Activated T-cell treated with anti-CD3 and anti-CD28 coated beads, Interleukin-2, amount 50 U/mL, for 72 hours (primary cell): ENCODE measurements at places on chromosomes 16 and 17. TPM values are rescaled to one million over a fixed set of nuclear protein-coding genes. Genes with fewer than 3 reads are reported as not detected.

DNA sequence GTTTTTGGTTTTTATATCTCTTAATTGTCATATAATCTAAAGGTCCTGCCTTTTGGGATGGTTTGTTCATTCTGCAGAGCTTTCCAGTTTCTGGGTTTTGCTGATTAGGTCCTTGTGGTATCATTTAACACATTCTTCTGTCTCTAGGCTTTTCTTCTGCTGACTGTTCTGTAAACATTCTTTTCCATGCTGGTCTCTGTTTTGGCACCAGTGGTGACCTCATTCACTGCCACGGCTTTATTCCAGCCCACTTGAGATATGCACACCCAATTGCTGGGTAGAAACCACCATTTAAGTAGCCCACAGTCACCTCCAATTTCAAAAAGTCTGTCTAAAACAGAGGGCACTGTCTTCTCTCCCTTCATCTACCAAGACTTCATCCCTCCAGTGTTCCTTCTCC, 31.1 kb upstream of the COX10 start:
- no peak for DNase-seq
- peaks cover 12% of the 10 kb centered on the region for H3K36me3 ChIP-seq
- H3K4me3 ChIP-seq: no peak overlapping the region
- H3K4me1 ChIP-seq: peaks cover 23% of the 10 kb centered on the region
- H3K27ac ChIP-seq: no peak overlapping the region

DNA sequence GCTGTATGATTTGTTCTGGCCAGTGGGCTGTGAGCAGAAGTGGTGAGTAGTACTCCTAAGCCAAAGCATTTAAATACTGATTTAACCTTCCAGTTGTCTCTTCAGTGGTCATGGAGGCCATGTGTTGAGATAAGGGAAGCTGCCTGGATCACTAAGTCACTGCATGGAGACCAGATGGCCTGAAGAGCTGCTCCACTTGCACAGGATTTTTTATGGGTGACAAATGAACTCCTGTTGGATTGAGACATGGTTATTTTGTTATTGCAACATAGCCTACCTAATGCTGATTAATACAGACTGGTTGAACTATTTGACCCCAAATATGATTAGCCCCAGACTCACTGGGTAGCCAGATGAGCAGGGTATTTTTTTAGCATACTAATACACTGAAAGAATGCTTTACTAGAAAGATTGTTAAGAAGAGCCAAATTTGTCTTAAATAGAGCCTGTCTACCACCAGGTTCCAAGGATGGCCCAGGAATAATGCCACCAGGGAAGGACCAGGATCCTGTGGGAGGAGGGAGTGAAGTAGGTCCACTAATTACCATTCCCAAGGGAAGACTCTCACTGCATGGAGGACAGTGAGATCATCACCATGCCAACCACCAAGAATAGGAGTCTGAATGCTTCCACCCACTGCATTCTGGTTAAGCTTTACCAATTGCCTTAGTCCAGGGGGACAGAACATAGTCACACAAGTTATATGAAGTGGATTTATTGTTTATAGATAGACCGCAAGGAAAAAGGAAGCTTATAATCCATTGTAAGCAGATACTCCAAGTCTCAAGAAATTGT, 187.4 kb upstream of the IRX6 start:
- no peaks in the 10 kb centered on the region for H3K36me3 ChIP-seq
- H3K4me1 ChIP-seq: no peaks in the 10 kb centered on the region
- H3K4me3 ChIP-seq: no peak overlapping the region
- H3K27me3 ChIP-seq: no peaks in the 10 kb centered on the region

GRCh38 chr17:56577190-56577842, 16.2 kb upstream of the NOG start:
- no peak overlapping the region for H3K4me3 ChIP-seq
- H3K27ac ChIP-seq: no peak overlapping the region

Gene HOXB2
- 18.1 TPM for total RNA-seq

GRCh38 chr16:19094542-19095365, 19.0 kb upstream of the ITPRIPL2 start:
- peaks cover 11% of the 10 kb centered on the region for H3K4me1 ChIP-seq
- no peak for DNase-seq
- H3K4me3 ChIP-seq: no peak overlapping the region
- no peaks in the 10 kb centered on the region for H3K27me3 ChIP-seq
- peaks cover 14% of the 10 kb centered on the region for H3K36me3 ChIP-seq

GRCh38 chr17:81341516-81342268, 46.6 kb upstream of the SLC38A10 start:
- peaks cover 7% of the 10 kb centered on the region for H3K4me1 ChIP-seq
- H3K27me3 ChIP-seq: peaks cover 41% of the 10 kb centered on the region
- H3K27ac ChIP-seq: no peak overlapping the region

DNA sequence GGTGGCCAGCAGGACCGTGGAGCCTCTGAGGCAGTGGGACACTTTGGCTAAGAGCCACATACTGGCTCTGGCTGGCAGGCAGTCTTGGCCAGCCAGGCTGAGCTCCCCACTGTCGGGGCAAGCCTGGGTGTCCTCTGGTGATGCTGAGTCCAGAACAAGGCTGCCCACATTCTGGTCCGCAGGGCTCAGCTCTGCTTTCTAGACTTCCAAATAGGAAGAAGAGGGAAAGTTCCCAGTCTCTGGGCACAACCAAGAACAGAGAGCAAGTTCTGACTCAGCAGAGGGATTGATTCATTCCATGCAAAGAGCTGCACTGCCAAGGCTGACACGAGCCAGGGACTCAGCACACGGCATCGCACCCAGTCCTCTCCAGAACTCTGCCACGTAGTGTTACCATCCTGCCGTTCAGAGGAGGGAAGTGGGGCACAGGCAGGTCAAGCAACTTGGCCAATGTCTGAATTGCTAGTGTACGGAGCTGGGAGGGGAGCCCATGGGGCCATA, 58.9 kb downstream of the NOS2 start:
- H3K4me3 ChIP-seq: no peak overlapping the region
- H3K36me3 ChIP-seq: no peaks in the 10 kb centered on the region
- H3K27ac ChIP-seq: no peak overlapping the region
- DNase-seq: no peak
- no peaks in the 10 kb centered on the region for H3K27me3 ChIP-seq

DNA sequence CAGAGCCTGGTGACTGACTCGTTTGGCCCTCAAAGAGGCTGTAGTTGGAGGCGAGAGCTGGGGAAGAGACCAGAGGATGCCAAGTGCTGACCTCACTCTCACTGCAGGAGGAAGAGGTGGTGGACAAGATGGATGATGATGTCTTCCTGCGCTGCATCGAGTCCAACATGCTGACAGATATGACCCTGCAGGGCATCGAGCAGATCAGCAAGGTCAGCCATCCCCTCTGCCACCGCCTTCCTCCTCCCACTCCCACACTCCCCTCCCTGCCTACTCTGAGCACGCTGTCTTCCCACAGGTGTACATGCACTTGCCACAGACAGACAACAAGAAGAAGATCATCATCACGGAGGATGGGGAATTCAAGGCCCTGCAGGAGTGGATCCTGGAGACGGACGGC, 26.9 kb downstream of the POLR2A start:
- no peak for DNase-seq
- peaks cover 12% of the 10 kb centered on the region for H3K36me3 ChIP-seq
- no peaks in the 10 kb centered on the region for H3K4me1 ChIP-seq
- no peak overlapping the region for H3K4me3 ChIP-seq
- no peaks in the 10 kb centered on the region for H3K27me3 ChIP-seq

Gene CCL2
- 1.2 TPM for total RNA-seq

Gene KCNJ2
- total RNA-seq: not detected

Gene C16orf96
- 0.55 TPM for total RNA-seq

DNA sequence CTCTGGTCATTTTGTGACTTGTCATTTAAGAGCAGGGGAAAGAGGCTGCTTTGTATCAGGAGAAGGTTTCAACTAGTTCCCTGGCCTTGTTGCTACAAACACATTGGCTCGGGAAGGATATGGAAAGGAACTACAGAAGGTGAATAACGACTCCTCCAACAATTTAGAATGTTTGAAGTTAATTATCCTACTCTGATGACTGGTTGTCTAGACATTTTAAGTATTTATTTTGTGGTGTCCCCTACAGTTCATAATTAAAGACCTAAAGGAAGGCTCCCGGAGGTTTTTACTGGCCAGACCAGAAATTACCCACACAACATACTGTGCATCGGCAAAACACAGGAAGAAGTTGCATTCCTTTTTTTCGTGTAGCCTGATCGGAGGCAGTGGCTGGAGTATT, 515.8 kb upstream of the SALL1 start:
- no peak overlapping the region for H3K4me3 ChIP-seq
- H3K4me1 ChIP-seq: no peaks in the 10 kb centered on the region
- no peaks in the 10 kb centered on the region for H3K36me3 ChIP-seq
- no peak overlapping the region for H3K27ac ChIP-seq
- no peak for DNase-seq

GRCh38 chr16:66364117-66364958, 2.2 kb upstream of the CDH5 start:
- no peak overlapping the region for H3K4me3 ChIP-seq
- H3K4me1 ChIP-seq: no peaks in the 10 kb centered on the region
- peaks cover 49% of the 10 kb centered on the region for H3K27me3 ChIP-seq
- H3K36me3 ChIP-seq: no peaks in the 10 kb centered on the region

GRCh38 chr17:75511610-75512575, 3.4 kb downstream of the CASKIN2 start:
- H3K27me3 ChIP-seq: no peaks in the 10 kb centered on the region
- H3K27ac ChIP-seq: no peak overlapping the region
- no peak for DNase-seq
- H3K36me3 ChIP-seq: no peaks in the 10 kb centered on the region

GRCh38 chr16:88561485-88562359, 8.5 kb upstream of the ZC3H18 start:
- no peaks in the 10 kb centered on the region for H3K36me3 ChIP-seq
- H3K27ac ChIP-seq: no peak overlapping the region

Gene HAGH
- 53.5 TPM for total RNA-seq

DNA sequence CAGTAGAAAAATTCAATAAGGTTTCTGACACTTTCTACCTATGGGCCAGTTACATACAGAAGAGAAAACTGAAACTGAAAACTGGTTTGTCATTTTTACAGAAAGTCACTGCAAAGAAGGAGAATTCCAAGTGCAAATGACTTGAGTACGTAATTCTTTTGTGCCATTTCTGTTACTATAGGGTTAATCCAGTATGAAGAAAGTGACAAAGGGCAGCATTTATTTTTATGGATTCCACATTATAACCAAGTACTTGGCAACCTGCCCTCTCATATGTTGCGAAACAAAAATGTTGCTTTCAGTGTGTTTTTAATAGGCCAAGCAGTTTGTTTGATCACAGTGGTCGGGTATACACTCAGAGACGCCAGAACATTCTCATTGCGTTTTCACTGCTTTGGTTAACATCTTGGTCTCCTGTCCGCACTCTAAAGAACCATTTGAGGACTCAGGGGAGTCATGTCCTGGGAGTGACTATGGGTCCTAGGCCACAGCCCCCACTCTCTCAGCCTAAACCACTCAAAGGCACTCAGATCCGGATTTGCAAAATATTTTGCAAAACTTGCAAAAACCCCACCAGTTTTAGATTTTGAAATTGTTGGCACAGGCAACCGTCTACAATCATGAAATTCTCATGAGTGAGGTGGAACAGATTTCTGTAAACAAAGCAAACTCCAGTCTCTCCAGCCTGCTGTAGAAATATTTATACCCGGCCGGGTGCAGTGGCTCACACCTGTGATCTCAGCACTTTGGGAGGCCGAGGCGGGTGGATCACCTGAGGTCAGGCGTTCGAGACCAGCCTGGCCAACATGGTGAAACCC, 15.4 kb upstream of the HELZ start:
- H3K27ac ChIP-seq: no peak overlapping the region
- no peak for DNase-seq

- no peaks in the 10 kb centered on the region for H3K36me3 ChIP-seq
- H3K27me3 ChIP-seq: no peaks in the 10 kb centered on the region
- no peak for DNase-seq
- no peaks in the 10 kb centered on the region for H3K4me1 ChIP-seq
- no peak overlapping the region for H3K27ac ChIP-seq
Measured at GRCh38 chr17:80023481-80024205, 12.0 kb downstream of the TBC1D16 start.

GRCh38 chr17:78253946-78254672, 22.7 kb downstream of the TMEM235 start:
- H3K4me1 ChIP-seq: peaks cover 70% of the 10 kb centered on the region
- DNase-seq: peak; percentile 89
- H3K27me3 ChIP-seq: no peaks in the 10 kb centered on the region
- peak overlapping the region; percentile 67 for H3K4me3 ChIP-seq
- no peaks in the 10 kb centered on the region for H3K36me3 ChIP-seq
- peak overlapping the region; percentile 48 for H3K27ac ChIP-seq

Gene CES3
- 11.5 TPM for total RNA-seq

Gene CES1
- total RNA-seq: not detected

Gene KRTAP4-9
- not detected for total RNA-seq

DNA sequence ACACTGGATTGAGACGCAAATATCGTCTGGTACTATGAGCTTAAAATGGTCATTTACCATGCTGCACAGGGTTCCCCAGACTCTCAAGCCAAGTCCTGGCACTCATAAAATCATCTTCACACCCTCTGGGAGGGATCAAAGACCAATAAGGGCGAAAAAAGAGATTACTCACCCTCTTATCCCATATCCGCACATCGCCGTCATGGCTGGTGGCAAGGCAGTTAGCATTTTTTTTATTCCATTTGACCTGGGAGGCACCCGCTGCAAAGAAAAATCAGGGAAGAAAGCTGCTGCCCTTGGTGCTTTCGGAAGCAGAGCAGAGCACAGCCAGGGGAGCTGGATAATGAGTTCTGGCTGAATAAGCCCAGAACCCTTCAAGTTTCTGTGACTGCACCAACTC, 42.4 kb downstream of the WDR59 start:
- no peaks in the 10 kb centered on the region for H3K4me1 ChIP-seq
- H3K36me3 ChIP-seq: peaks cover 11% of the 10 kb centered on the region
- no peak overlapping the region for H3K4me3 ChIP-seq
- no peak overlapping the region for H3K27ac ChIP-seq
- no peak for DNase-seq
- no peaks in the 10 kb centered on the region for H3K27me3 ChIP-seq

Gene SOCS1
- 93.7 TPM for total RNA-seq

DNA sequence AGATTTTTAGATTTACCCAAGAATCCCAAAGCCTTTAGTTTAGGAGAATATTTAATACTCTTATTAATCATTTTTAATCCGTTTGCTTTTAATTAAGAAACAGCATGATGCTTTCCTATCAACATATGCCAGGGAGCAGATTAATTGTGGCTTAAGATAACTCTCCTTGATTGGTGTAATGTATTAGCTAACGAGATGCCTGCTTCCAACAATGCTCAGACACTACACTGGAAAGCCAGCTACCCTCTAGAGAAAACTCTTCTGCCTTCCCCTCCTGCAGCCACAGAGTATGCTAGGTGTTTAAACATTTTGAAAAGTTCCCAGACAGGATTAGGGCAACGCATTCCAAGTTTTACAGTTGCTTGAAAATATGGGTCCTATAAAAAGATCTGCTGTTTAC, 142.2 kb downstream of the AATF start:
- peaks cover 2% of the 10 kb centered on the region for H3K36me3 ChIP-seq
- H3K4me3 ChIP-seq: no peak overlapping the region
- peak overlapping the region; percentile 93 for H3K27ac ChIP-seq
- H3K4me1 ChIP-seq: peaks cover 40% of the 10 kb centered on the region

Gene PRSS8
- not detected for total RNA-seq

Gene KRT12
- not detected for total RNA-seq

Gene CYBC1
- 300 TPM for total RNA-seq

Gene PIPOX
- 13.7 TPM for total RNA-seq

GRCh38 chr17:76241691-76242255, 1.5 kb upstream of the RNF157 start:
- H3K27ac ChIP-seq: peak overlapping the region; percentile 87
- H3K36me3 ChIP-seq: peaks cover 7% of the 10 kb centered on the region
- DNase-seq: no peak
- H3K27me3 ChIP-seq: no peaks in the 10 kb centered on the region
- H3K4me3 ChIP-seq: peak overlapping the region; percentile 96
